ENCODE measurements at places on chromosomes 3 and 15.

GRCh38 chr3:158731938-158732855, at the start of gene RARRES1:
Gene RARRES1, minus strand, starts transcription at chr3:158732457. Its CDS starts 42 bp downstream, at chr3:158732415.
- DNase-seq: no peak

- DNase-seq: no peak
Measured at GRCh38 chr3:3443482-3443881, 264.0 kb upstream of the CRBN start.

- DNase-seq: no peak
Measured at GRCh38 chr3:120449251-120449650, 1.5 kb downstream of the FSTL1 start.

DNA sequence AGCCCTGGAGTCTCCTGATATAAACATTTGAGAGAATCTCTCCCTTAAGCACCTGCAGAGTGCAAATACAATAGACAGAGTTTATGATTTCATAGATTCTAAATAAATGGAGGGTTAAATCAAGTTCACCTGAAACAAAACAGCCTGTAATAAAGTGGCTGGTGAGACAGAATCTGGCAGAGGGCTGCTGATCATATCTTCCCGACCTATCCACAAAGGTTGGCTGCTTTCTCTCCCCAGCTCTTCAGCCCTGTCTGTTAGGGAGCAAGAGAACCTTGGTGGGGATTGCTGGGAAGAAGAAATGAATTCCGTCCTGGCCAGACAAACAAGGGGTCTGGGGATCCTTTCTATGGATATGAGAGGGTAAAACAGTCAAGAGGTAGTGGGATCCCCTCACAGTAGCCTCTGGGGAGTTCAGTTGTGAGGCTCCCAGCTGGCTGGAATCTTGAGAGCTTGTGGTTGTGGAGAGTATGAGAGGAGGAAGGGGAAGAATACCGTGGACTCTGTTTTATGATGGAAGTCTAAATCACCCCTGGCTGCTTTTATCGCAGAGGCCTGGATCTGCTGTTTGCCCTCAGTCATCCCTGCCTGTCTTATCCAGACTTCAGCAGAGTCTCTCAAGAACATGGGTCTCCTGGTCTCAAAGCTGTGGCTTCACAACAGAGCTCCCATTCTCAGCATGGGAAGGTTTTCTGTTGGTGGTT, 451.3 kb downstream of the NTRK3 start:
- DNase-seq: no peak

DNA sequence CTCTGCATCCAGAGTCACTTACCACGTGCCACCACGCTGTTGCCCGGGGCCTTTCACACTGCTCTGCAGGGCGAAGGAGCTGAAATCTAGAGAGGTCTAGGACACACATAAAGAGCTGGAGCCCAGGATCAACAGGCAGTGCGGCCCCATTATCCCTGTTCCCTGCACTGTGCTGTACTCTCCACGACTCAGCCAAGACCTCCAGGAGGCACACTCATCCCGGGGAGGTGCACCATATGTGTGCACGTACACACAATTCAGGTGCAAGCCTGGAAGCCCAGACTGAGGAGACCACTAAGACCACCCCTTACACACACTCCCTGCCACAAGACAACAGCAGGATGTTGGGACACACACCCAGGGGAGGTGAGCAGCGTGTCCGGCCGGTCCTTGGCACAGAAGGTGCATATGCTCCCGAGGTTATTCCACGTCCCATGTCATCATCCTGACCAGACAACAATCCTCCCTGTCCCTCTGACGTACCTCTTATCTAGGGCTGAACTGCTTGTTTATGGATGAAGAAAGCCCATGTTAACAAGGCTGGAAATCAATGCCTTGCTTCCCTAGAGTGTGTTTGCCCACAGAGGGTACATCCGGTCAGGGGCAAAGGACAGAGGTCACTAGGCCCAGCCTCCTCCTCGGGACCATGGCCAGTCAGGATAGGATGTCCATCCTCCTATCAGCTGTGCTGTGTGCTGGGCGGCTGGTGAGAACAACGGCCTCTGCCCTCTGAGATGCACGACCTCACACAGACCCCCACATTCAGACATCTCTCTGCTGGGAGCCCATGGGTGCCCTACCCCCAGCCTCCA, 16.1 kb downstream of the KLF15 start:
- DNase-seq: no peak

GRCh38 chr3:20394243-20394642, 208.2 kb upstream of the SGO1 start:
- no peak for DNase-seq

DNA sequence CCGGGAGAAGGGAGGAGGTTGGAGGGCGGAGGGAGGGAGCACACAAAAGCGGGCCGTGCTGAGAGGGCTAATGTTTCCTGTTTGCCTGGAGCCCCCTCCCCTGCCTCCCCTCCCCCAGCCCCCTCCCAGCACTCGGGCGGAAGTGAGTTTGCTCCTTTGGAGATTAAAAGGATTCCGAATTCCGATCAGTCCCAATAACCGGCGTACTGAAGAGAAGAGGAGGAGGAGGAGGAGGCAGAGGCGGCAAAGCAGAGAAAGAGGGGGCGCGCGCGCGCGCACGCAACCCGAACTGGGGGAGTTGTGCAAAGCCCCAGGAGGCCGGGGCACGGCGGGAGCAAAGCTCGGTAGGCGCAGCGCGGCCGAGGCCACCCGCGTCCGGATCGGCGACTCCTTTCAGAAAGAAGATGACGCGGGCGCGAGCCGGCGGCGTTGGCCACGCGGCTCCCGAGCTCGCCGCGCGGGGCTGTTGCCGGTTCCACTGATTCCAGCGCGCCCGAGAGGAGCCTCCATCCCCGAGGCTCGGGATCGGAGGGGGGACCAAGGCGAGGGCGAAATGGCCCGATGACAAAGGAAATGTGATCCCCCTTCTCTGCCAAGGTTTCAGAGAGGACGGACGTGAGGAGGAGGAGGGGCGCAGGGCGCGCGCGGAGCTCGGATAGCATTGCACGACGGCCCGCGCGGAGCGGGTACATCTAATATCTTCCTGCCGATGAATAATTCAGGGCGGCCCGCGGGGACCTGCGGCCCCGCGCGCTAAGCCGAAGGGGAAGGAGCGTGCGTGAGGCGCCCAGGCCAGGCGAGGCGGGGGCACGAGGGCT, 1.1 kb upstream of the TRIM71 start:
- no peak for DNase-seq

DNA sequence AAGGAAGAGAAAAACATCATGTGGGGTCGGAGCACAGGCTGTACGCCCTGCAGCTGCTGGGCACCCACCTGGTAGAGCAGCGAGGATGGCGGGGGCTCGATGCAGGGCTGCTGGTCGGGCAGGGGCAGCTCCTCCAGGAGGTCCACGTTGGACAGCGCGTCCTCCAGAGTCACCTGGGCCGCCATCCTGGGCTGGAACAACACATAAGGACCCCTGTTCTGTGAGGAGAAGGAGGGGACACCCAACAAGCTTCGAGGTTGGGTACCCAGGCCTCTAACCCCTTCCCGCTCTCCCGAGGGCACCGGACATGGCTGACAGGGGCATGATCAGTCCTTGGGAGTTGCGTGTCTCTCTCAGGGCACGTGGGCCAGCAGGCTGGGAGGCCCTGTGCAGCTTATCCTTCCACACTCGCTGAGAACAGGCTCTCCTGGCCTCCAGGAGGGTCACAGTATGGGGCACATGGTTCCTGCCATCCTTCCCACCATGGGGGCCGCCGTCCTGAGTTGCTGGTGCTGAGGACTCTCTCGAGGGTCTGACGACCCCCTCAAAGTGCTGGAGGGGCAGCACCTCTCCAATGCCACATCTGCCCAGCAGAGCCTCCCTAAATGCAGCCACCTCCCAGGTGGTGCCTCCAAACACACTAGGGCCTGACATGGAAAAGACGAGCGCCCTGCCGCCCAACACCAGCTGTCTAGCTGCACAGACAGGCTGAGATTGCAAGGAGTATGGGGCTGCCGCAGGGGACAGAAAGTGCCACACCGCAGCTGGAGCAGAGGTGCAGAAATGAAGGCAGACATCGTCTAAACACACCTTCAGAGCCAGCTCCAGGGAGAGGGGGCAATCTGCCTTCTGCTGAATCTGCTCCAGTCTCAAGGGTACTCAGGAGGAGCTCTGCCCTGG, 32.8 kb downstream of the CYFIP1 start:
- no peak for DNase-seq

- no peak for DNase-seq
Measured at GRCh38 chr3:26522919-26523318, 99.7 kb upstream of the LRRC3B start.

DNA sequence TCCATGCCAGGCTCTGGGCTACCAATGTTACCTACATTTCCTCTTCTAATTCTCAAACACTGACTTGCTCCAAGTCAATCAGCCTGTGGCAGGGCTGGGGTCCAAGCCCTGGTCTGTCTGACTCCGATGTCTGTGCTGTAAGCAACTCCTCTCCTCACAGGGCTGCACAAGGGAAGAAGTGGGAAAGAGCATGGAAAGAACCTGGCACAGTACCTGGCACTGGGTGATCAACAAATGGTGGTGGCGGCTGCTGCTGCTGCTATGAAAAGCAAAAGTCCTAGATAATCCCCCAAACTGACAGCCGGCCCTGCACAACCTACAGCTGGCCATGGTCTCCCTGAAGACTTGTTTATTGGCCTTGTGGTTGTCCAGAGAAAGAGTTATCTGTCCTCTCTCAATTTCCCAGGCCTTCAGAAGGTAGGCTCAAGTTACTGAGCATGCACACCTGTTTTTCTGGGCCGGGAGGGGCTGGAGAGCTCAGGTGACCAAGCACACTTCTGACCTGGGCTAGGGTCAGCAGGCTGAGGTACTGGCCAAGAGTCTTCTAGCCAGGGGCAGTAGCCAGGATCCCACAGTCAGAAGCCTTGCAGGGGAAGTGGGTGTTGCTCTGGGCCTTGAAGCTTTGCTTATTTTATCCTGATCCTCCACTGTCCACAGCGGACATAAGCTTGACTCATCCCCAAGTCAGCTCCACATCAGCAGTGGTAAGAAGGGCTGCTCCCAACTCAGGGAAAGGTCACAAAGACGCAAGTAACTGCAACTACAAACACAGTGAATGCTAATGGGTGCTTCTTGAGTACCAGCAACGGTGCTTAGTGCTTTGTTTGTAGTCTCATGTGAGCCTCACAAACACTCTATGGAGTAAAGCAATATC, 35.3 kb upstream of the KY start:
- no peak for DNase-seq
